ENCODE measurements at places on chromosomes 7 and 10. TPM values are rescaled to one million over a fixed set of nuclear protein-coding genes. Genes with fewer than 3 reads are reported as not detected.

GRCh38 chr7:28114056-28114455 lies 66.5 kb downstream of the JAZF1 start:
- H3K27me3 ChIP-seq, result no peaks in the 10 kb centered on the region
- H3K4me3 ChIP-seq, result no peak overlapping the region
- no peaks in the 10 kb centered on the region for H3K4me1 ChIP-seq
- H3K36me3 ChIP-seq, result no peaks in the 10 kb centered on the region
- no peak overlapping the region for H3K27ac ChIP-seq

DNA sequence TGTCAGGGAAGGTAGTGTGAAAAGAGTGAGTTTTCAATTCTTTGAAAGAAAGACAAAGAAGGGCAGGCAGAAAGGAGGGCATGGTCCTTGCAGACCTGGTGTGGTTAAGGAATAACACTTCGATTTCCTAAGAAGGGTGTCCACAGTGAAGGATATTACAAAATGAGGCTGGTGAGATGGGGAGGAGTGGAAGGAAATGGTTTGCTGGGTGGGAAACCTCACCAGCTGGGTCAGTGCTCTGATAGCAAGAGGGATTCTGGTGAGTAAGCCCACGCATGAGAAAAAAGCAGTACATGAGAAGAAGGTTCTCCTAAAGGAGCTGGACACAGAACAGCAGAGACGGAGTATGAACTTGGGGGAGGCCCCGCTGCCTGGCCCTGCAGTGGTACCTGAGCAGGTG lies 230.6 kb upstream of the PLXNA4 start:
- peaks cover 6% of the 10 kb centered on the region for H3K4me1 ChIP-seq
- no peak overlapping the region for H3K27ac ChIP-seq
- H3K4me3 ChIP-seq, result no peak overlapping the region
- H3K36me3 ChIP-seq, result no peaks in the 10 kb centered on the region
- no peak for DNase-seq

DNA sequence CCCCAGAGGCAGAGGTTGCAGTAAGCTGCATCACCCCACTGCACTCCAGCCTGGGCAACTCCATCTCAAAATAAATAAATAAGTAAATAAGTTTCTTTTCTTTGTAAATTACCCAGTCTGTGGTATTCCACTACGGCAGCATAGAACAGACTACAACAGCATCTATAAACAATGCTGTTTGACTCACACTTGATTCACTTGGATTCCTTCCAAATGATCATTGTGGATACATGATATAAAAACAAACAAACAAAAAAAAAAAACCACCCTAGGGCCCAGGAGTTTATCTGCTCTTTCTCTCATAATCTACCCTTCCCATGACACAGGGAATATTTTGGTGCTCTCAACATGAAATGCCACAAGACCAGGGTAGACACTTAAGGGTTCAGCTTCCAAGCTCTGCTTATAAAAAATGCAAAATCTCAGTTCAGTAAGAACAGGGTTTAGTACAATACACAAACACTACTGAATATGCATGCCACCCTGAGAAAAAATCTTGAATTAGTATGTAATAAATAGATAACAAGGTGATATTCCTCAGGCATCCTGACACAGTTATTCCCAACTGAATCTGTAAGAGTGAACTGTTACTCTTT lies 200.9 kb downstream of the FAM107B start:
- H3K4me1 ChIP-seq, result no peaks in the 10 kb centered on the region
- H3K36me3 ChIP-seq, result no peaks in the 10 kb centered on the region
- no peak overlapping the region for H3K27ac ChIP-seq
- H3K27me3 ChIP-seq, result no peaks in the 10 kb centered on the region
- DNase-seq, result no peak

The ARL3 gene
- total RNA-seq, result 13.1 TPM
